ENCODE measurements at places on chromosomes 5 and 9.

DNA sequence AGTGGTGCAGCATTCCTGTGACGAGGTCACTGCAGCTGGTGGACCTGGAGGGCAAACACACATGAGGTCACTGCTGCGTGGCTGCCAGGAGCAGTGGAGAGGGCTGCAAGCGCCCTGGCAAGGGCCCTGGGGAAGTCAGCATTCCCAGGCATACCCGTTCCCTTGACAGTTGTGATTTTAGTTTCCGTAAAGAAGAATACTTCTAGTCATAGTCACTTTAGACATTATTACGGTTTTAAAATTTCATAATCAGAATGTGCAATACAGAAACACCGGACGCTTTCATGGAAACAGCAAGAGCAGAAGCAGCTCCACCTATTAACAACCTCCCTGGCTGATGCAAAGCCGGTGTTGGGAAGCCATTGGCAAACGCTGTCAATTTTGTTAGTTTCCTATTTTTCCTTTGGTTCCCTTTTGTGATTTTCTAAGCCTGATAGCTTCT, 129.8 kb downstream of the GADD45G start:
- DNase-seq: no peak

- DNase-seq: no peak
Observed at GRCh38 chr9:5429873-5430564, 7.7 kb downstream of the PLGRKT start.

GRCh38 chr5:51392689-51393199, 9.5 kb downstream of the ISL1 start:
- DNase-seq: no peak

GRCh38 chr9:110029429-110029955, 178.5 kb downstream of the C9orf152 start:
- no peak for DNase-seq

All from CD4-positive, alpha-beta T cell treated with Interleukin-4 for 1 hour (primary cell).